ENCODE measurements at places on chromosomes 7 and 10.

- DNase-seq = no peak
Observed at GRCh38 chr7:87797798-87798403, 78.3 kb downstream of the SLC25A40 start.

GRCh38 chr10:124500757-124501156, 39.1 kb downstream of the LHPP start:
- DNase-seq = no peak

DNA sequence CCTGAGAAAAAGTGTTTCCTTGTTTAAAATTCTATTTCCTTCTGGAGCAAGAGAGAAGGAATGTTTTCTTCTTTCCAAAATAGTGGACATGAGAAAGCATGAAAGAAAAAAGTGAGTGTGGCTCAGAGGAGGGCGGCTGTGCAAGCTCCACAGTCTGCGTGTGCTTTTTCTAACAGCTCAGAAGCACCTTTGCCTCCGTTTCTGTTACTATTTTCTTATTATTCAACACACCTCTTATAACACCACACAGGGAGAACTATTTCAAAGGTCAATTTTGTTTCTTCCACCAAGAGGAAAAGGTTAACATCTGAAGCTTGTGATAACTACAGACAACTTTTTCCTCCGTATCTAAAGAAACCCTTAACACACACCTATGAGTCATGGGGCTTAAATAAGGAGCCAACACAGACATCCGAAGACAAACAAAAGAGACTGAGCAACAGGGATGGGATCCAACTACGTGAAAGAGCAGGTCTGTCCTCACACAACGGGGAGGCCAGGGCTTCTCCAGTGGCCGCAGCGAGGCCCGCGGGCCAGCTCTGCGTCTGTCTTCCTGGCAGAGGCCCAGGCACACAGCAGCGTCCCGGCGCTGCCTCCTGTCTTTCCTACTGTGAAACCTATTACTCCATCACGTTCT, 36.2 kb upstream of the NCAPG2 start:
- no peak for DNase-seq

DNA sequence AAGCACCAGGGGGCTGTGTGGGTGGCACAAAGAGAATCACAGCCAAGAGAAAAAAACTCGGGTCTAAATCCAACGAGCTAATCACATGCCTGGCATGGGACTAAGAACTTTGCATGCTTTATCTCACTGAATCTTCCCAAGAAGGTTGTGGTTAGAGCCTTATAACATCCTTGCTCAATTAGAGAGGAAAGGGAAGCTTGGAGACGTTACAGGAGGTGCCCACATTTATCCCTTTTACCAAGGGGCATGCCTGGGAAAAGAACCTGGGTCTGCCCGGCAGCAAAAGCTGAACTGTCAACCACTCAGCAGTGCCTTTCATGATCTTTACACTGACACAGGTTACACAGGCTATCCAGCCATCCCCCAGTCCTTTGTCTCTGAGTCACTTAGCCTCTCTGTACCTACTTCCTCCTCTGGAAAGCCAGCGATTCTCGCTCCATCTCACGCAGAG, 190.1 kb downstream of the PRPF18 start:
- no peak for DNase-seq

- no peak for DNase-seq
Observed at GRCh38 chr7:134084488-134085144, 42.5 kb upstream of the LRGUK start.

- no peak for DNase-seq
Observed at GRCh38 chr7:37245590-37245989, 203.1 kb downstream of the ELMO1 start.

GRCh38 chr10:116469437-116469836, 41.8 kb downstream of the PNLIPRP3 start:
- no peak for DNase-seq

GRCh38 chr7:10237306-10237705, 736.4 kb upstream of the PHF14 start:
- no peak for DNase-seq

DNA sequence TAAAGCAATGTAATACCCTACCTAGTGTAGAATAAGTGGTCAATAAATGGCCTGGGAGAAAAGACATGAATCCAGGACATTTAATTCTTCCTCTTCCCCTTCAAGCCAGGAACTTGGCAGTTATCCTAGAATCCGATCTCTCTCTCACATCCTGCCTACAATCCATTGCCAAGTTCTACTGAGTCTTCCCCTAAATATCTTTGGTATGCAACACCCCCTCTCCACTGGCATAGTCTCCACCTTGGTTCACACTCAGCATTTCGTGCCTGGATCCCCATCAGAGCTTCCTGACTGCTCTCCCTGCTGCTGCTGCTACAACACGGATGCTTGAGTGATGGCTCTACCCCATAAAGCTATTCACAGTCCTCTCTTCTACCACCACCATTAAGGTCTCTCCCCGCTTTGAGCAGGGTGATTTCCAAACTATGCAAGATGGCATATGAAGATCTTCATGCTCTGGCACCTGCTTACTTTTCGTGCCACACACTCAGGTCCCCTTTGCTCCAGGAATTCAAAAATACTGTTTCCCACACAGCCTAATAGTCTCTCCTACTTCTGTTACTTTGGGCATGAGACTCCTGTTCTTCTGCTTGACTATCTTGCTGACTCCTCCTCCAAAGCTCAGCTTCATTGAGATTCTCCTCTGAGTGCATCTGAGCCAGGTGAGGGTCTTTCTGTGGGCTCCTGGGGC, 4.8 kb downstream of the ANK3 start:
- no peak for DNase-seq

DNA sequence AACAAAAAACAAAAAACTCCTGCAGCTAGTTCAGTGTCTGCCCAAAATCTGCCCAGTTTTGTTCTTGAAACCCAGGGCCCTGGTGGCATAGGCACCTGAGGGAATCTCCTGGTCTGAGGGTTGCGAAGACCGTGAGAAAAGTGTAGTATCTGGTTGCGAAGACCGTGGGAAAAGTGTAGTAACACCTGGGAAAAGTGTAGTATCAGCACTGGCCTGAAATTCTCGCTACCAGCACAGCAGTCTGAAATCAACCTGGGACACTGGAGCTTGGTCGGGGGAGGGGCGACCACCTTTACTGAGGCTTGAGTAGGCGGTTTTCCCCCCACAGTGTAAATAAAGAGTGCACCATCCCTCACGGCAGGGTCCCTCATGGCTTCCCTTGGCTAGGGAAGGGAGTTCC, 82.5 kb upstream of the SP4 start:
- DNase-seq = no peak

DNA sequence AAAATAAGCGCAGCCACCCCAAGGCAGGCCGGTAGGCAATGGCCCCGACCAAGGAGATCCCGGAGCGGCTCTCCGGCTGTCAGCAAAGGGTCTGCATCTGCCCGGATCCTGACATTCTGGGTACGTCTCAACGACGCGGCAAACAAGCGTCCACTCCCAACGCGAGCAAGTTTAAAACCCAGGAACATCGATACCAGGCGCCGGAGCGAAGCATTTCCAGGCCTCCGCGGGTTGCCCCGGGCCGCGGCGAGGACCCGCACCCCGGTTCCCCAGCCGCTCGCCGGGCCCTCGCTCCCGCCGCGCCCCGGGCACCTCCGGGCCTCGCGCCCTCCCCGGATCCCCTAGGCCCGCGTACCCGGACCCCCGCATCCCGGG, 453 bp downstream of the URGCP start:
- DNase-seq = peak; percentile 53

- no peak for DNase-seq
Observed at GRCh38 chr7:99827040-99827778, 604 bp upstream of the CYP3A43 start.

GRCh38 chr7:141700848-141701371, 1.1 kb downstream of the DENND11 start:
- DNase-seq = peak; percentile 24

DNA sequence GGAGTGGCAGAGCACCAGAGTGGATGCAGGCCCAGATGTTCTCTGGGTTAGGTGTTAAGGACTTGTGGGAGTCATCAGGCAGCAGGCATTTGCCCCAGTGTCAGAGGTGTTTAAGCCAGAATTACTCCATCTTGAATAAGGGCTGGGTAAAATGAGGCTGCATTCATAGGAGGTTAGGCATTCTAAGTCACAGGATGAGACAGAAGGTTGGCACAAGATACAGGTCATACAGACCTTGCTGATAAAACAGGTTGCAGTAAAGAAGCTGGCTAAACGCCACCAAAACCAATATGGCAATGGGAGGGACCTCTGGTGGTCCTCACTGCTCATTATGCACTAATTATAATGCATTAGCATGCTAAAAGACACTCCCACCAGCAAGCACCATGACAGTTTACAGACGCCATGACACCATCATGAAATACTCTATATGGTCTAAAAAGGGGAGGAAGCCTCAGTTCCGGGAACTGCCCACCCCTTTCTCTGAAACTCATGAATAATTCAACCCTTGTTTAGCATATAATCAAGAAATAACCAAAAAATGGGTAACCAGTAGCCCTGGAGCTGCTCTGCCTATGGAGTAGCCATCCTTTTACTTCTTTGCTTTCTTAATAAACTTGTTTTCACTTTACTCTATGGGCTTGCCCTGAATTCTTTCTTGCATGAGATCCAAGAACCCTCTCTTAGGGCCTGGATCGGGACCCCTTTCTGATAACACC, 882 bp upstream of the LRRC61 start:
- DNase-seq = no peak

DNA sequence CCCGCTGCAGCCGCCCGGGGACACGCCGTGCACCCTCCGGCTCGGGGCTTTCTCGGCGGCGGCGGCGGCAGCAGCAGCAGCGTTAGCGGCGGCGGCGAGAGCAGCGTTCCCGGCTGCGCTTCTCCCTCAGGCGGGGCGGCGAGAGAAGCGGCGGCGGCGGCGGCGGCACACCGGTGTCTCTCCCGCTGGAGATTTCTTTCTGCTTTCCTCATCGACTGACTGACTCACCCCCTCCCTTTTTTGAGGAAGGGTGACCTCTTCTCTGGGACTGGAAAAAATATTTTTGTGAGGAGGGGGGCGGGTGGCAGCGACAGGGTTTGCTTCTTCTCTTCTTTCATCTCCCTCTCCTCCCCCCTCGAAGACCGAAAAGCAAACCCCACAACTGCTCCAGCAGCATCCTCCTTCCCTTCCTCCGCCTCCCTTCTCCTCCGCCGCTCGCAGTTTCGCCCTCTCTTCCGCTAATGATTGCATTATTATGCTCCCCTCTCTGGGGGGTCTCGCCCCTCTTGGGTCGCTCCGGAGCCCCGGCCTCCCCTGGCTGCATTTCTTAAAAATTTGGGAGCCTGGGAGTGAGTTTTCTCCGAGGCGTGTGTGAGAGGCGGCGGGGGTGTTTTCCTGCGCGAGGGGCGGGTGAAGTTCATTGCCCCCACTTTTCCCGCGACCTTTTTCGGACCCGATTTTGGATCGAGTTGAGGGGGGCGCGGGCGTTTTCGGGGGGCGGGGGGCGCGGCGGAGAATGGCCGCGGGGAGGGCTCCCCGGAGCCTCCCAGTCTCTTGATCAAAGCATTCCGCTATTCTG, 411 bp downstream of the AUTS2 start:
- DNase-seq = peak; percentile 17

DNA sequence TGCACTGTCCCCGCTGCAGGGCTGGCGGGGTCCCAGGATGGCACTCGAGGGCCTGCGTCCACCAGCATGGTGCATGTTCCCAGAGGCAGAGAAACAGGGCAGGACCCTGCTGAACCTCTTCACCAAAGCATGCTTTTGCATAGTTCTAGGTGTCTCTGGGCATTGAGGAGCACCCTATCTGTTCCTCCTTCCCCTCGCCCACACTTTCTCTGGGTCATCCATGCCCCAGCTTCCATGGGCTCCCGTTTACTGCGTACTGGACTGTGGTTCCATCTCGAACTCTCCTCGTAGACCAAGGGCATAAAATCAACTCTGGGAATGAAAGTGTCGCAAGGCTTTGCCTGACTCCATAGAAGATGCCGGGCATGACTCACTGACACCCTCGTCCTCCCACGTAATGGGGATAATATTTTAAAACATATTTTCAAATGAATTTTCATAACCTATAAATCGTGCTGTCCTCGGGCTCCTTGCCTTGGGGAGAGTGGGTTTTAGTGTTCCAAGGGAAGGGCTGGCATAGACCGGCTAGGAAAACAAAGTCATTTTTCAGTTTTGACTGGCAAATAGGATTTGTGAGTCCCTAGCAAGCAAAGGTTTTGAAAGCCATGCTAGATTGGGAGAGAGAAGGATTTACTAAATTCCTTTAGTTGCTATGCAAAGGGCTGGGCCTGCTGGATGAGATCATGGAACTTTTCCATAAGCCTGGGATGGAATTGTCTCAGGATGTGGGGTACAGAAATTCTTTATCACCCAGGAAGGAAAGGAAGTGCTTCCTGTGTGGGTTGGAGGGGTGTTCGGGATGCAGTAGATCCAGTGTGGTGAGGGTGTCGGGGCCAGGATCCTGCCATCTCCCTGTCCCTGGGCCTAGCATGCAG, 498.7 kb upstream of the MKI67 start:
- DNase-seq = no peak

DNA sequence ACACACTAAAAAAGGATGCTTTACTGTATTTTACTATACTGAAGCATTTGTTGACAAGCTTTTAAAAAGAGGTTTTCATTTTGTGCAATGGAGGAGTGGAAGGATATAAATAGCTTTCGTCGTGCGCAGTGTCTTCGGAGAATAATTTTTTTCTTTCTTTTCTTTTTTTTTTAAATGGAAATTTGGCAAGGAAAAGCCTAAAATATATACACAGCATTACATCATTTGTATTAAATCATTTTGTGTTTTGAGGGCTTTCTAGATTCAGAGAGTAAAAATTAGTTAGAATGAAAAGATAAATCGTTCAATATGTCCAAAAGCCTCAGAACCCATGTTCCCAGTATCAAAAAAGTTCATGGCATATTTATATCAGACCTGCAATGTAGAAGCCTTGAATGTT, 150.2 kb upstream of the FERD3L start:
- no peak for DNase-seq

DNA sequence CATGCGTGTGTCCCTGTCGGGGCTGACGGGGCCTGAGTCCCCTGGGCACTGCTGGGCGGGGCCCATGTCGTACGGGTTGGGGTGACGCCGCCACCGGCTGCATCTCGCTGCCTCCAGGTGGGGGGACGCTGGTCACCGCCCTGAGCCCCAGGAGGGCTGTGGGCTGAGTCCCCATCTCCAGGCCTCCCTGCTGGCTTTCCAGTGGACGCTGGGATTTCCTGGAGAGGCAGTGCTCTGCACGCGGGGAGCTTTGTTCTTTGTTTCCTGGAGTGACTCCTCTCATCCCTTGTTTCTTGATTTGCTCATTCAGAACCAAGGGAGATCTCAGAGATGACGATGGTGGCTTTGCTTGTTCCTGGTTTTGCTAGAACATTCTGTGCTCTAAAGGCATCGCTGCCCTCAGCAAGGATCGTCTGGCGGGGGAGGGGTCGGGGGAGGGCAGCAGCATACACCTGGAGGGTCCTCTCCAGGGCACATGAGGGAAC, 21.0 kb downstream of the PWWP2B start:
- no peak for DNase-seq

DNA sequence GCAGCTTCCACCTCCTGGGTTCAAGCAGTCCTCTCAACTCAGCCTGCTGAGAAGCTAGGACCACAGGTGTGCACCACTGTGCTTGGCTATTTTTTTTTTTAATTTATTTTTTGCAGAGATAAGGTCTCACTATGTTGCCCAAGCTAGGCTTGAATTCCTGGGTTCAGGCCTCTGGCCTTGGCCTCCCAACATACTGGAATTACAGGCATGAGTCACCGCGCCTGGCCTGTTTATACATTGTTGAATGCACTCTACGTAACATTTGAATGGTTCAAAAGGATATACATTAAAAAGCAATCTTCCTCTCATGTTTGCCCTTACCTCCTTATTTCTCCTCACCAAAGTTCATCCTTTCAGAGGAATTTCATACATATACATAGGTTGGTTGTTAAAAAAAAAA, 7.2 kb upstream of the SNX10 start:
- no peak for DNase-seq

- no peak for DNase-seq
Observed at GRCh38 chr10:17805921-17806577, 3.1 kb upstream of the MRC1 start.

All from activated T-cell treated with anti-CD3 and anti-CD28 coated beads, Interleukin-2, amount 50 U/mL, for 1 hour (primary cell).